ENCODE measurements at places on chromosomes 2 and 18.

- peak; percentile 46 for DNase-seq
Observed at GRCh38 chr2:239882331-239882732, 142.8 kb downstream of the NDUFA10 start.

- DNase-seq, result no peak
Observed at GRCh38 chr18:67359873-67360838, 156.4 kb downstream of the DSEL start.

GRCh38 chr2:127100251-127101047 is 6.5 kb downstream of the BIN1 start:
- no peak for DNase-seq

- DNase-seq, result no peak
Observed at GRCh38 chr2:32752952-32753351, 125.1 kb downstream of the TTC27 start.

DNA sequence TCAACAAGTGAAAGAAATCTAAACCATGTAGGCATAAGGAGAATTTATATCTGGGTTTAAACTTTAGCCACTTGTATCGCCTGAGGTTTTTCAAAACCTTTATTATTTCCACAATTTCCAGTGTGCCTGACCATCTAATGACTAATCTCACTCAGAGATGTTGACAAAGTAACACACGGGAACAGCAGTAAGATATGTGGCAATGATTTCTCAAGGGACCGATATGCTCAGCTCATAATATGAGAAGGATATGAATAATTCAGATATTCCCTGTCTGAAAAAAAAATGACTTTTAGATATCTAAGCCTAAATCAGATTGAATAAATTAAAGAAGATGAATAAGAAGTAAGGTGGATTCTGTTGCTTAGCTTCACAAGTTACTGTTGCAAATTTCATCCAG is 43.5 kb downstream of the TMEM163 start:
- no peak for DNase-seq

DNA sequence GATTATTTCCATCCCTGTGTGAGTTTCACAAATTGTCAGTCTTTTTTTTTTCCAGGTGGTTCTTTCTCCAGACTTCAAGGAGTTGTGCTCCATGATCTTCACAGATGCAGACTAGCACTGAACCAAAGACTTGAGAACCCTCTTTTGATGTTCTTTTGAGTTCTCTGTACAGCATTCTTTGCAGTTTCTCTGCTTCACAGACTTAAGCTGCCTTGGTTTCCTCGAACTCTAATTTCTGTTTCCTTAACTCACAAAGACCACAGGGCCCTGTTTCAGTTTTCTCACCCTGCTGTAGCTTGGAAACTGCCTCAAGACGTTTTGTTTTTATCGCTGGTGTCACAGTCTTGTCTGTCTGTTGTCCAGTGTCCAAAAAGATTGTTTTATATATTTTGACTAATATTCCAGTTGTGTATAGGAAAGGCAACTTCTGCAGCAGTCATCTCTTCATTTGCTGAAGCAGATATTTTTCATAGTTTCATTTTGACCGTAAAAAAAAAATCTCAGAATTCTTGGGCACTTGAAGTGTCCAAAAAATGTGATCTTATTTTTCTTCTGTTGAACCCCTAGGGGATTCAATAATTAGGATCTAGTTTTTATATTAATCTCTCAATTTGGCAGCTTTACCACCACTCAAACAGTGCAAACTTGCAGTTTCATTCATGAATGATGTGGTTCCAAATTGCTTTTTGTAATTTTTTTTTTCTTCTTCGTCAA is 97.0 kb upstream of the MC4R start:
- DNase-seq, result no peak

DNA sequence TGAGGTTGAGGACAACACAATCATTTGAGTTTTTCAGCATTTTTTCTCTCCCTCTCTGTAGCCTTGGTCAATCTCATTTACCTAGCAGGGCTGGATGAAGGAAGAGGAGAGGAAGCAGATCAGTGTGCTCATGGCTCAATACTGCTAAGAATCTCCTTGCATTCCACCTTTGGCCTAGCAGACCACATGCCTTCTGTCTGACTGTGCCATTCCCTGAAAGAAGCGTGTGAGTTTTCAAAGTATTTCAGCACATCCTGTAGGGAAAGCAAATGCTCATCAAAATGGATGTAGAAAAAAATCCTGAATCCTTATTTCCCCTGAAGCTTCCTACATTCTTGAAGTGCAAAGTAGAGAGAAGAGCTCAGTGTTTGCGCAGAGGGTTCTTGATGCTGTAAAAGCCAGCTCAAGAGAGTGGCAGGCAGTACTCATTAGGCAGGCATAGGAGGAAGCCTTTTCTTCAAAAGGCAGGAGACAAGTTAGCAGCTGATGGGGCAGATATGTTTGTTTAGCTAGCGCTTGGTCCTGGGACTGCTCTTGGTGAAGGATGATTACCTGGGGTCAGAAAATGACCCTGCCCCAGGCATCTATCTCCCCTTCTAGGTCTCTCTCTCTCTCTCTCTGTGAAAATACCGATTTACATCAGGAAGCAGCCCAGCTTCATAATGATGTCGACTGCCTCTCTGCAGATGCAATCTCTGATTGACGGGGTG is 14.4 kb upstream of the PIK3C3 start:
- no peak for DNase-seq

DNA sequence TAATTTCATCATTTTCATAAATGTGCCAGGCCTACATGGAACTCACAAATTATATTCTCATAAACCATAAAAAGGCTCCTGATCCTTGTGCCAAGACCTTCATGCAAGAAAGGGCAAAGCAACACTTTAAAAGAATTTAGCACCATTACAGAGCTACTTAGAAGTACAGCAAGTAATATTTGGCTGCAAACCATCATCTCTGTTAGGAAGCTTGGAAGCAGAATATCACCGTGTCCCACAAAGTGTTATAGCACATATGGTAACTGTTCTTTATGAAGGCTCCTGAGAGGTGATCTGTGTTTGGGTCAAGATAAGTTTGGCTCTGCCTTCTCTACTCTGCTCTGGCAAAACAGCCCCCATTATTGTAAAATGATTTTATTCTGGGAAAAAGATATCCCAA is 59.7 kb upstream of the KCNJ3 start:
- DNase-seq, result no peak

DNA sequence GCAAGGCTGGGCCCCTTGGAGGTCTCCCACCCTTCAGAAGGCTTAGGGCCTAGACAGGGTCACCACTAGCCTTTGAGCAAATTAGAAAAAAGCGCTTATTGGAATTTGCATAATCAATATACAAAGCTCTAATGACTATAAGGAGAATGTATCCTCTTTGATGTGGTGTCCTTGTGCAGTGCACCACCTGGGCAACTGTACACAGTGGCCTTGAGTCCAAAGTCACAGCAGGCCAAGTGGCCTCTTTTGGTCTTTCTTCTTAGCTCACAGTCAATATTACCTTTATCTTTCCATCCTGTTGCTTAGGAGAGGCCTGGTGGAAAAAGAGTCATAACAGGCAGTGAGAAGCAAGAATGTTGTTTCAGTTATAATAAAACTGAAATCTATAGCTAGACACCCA is 19.7 kb upstream of the ST3GAL5 start:
- no peak for DNase-seq

GRCh38 chr2:119680457-119681202 is 1.6 kb downstream of the TMEM177 start:
- DNase-seq, result no peak

DNA sequence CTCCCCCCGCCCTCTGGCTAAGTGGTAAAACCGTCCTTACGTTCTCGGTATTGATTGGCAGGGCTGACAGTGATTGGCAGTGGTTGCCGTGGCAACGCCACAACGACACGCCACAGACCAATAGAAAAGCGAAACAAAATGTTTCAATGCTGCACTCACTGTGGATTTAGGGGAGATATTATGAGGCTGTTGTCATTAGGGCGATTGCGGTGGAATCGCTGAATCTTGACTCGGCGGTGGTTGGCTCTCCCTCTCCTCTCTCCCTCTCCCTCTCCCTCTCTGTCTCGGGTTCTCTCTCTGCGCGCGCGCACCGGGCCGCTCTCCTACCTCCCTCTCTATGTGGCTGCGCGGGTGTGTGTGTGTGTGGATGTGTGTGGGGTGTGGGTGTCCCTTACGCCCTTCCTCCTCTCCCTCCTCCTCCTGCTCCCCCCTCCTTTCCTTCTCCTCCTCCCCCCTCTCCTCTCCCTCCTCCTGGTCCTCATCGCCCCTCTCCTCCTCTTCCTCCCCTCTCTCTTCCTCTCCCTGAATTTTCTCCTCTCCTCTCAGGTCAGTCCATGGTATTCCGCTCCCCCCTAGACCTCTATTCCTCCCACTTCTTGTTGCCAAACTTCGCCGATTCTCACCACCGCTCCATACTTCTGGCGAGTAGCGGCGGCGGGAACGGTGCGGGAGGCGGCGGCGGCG is at the start of gene SIX3:
SIX3 (plus strand) TSS at position 152 of the 684 bp plus-strand sequence; CDS start at position 555, 403 bp downstream.
- DNase-seq, result no peak

DNA sequence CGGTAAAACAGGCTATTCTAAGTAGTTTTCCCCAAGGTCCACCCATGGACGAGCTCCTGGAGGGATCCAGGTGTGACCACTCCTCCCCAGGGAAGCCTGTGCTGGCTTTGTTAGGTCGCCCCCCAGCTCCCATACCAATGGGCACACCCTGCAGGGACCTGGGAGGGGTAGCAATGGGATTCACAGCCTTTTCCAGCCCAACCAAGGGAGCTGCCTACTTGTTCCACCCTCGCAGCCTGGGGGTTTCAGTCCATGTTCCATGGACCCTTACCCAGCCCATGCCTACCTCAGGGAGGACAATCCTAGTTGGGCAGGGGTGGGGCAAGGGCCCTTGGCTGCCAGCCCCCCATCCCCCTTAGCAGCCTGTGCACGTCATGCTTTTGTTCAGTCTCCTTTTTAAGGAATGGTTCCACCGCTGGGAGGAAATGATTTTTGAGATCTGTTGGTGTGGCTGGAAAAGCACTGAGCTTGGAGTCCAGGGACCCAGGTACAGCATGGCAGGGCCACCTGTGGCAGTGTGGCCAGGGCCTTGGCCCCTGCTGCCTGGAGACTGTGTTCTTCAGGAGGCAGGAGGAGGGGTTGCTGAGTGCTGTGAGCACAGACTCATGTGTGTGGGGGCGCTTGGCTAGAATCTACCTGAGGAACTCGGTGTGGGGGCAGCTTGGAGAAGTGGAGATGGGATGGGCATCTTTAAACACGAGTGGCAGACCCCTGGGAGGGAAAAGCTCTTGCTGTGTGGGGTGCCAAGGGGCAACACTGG is 166.8 kb downstream of the TWIST2 start:
- DNase-seq, result no peak

GRCh38 chr2:71531522-71532047 is 78.2 kb downstream of the DYSF start:
- DNase-seq, result peak; percentile 15

GRCh38 chr18:49081511-49082155 is 130.9 kb upstream of the SMAD7 start:
- DNase-seq, result no peak

GRCh38 chr18:43160509-43160908 is 45.0 kb upstream of the RIT2 start:
- no peak for DNase-seq

- no peak for DNase-seq
Observed at GRCh38 chr18:58276789-58277739, 233.0 kb downstream of the NEDD4L start.

DNA sequence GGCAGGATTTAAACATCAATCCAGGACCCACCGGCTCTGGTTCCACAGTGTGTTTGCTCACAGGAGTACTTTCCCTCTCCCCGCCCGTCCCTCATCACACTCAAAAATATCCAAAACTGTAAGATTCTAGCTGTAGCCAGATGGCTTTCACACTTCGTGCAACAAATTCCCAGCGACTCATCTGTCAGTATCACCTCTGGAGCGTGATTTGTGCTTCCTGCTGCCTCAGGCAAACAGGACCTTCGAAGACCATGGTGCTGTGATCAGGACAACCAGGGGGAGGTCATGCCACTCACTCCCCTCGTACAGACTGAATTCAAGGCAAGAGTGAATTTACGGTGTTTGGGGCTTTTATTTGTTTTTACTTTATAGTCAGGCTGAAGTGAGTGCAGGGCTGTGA is 154.5 kb upstream of the PID1 start:
- no peak for DNase-seq

GRCh38 chr2:138239902-138240491 is 261.6 kb upstream of the SPOPL start:
- DNase-seq, result no peak

DNA sequence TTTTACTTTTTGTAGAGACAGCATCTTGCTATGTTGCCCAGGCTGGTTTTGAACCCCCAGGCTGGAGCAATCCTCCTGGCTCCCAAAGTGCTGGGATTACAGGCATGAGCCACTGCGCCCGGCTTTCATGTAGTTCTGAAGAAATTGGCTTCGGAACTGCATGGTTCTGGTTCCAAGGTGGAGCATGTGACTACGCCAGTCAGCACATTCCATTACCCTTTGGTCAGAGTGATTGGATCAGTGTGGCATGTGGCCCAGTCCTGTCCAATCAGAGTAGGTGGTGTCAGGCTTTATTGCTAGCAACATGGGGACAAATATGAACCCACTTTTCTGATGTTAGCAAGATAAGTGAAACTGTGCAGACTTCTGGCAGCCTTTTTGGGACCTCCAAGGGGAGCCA is 16.3 kb upstream of the ATOH8 start:
- DNase-seq, result no peak

GRCh38 chr2:219737270-219737691 is 109.9 kb downstream of the SLC4A3 start:
- no peak for DNase-seq

GRCh38 chr2:236417150-236417549 is 152.5 kb upstream of the ACKR3 start:
- no peak for DNase-seq

DNA sequence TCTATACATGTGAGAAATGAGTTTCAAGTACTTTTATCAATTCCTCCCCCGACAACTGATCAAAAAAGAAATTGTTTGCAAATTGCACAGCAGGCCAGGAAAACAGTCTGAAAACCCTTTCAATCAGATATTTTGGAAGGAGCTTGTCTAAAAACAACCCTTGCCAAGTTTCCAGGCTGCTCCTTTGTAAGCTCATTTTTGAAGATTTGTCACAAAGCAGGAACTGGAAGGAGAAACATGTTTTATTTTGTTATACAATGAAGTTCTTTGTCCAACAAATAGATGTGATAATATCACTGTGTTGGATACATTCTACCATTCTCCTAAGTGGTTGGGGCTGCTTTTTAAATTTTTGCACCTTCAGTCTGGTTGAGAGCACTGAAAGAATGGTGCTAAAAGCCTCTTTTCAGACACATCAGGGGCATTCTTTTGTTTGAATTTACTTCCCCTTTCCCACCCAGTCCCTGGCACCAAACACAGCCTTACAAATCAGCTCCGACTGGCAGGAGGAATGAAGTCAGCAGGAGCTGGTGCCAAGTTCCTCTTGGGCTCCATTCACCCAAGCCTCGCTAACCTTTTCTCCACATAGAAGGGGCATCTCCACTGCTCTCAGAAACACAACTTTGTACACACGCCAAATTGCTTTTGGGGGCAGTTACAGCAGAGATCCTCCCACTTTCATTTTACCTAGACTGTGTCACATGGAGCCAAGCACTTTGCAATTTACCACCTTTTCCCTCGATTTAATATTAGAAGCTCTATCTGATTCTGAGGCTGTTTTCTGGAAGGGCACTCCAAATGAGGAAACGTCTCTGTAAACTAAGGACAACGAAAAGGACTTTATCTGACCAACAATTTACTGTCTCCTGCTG is 88.0 kb downstream of the C1D start:
- DNase-seq, result no peak

GRCh38 chr2:132678483-132678882 is 8.5 kb upstream of the LYPD1 start:
- DNase-seq, result no peak

GRCh38 chr18:9215221-9215933 is 78.8 kb downstream of the ANKRD12 start:
- no peak for DNase-seq

GRCh38 chr2:158129037-158129436 is 27.4 kb downstream of the UPP2 start:
- DNase-seq, result no peak

GRCh38 chr2:155690785-155691184 is 641.7 kb downstream of the NR4A2 start:
- DNase-seq, result no peak
